ENCODE measurements at places on chromosomes 6 and 20.

DNA sequence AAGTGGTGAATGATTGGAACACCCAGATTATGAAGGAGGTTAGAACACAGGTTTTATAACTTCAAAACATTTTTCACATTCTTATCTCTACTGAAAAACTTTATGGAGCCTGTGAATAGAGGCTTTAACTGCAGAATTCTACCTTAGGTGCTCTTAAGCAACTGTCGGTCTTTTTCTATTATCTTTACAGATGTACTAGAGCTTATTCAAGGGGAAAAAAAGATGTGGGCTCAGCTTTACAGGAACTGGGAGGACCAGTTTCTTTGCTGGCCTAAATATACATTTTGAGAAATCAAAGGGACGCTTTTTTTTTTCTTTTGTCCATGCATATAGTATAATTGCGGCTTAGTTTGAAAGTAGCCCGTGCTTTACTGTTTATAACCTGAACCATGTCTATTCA is 58.9 kb downstream of the UST start:
- no peak for DNase-seq

DNA sequence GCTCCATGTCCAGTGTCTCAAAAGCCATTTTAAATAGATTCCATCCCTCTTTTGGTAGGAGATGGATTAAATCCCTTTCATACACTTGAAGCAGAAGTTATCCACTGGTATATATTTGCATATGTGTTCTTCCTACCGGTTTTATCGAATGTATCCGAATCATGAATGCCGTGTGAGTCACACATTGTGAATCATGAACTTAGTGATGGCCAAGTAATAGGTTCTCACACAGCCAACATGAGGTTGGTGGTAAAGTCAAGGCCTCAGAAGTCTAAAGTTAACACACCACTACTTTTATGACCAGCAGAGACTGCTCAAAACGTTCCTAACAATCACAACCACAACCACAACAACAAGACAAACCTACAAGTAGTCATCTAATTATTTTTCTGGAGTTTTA is 345.5 kb downstream of the THBS2 start:
- no peak for DNase-seq

DNA sequence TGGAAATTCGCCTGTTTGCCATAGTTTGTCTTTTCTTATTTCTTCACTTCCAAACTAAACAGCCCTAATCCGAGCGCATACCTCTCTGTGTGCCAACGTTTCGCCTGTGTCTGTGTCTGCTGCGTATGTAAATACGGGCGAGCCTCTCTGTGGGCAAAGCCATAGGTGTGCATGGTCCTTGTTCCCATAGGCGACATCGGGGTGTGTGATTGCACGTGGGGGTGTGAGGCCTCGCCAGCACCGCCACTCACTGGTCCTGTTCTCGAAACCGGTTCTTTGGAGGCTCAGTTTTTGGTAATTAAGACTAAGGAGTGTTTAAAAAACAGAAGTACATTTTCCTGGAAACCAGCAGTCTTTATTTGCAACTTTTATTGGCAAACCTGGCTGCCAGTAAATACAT is 6.0 kb upstream of the FOXC1 start:
- DNase-seq = no peak

- DNase-seq = no peak
These were observed 61.0 kb upstream of the PHACTR2 start for GRCh38 chr6:143616741-143617140.

DNA sequence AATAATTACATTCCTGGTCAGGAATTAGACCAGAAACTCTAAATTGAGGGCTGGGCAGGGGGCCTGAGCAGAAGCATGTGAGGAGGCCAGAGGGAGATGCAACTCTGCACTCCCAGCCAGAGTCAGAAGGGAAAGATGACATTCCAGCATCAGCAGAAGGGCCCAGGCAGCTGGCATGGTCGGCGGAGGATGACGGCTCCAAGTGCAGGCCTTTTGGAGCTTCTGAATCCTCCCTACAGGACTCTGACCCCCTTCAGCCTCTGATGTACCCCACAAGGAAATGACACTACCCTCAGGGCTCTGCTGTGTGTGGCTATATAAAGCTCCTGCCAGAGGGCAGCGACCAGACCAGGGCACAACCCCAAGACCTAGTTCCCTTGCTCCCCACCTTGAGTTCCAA is 1.9 kb downstream of the LRFN2 start:
- no peak for DNase-seq

DNA sequence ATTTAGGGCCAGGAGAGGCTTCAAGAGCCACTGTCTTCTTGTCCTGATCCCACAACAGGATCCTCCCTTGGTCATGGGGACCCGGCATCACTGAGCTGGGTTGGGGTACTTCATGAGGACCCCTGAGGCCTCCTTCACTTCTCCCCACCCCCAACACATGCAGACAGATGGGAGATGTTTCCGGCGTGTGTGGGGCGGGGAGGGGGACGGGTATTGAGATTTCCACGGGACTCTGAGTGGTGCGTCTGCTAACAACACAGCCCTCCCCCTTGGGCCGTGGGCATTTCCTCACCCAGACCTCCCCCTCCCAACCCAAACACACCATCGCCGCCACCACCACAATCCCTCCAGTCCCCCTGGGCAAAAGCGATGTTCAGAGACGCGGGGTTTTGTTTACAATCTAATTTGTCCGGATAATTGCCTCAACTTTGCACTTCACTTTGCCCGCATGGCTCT is 906 bp upstream of the FOXP4 start:
- no peak for DNase-seq

Measured in GM10248 (cell line).